Activated CD4-positive, alpha-beta T cell treated with anti-CD3 and anti-CD28 coated beads, Interleukin-2, amount 10 ng/mL, durations not matched to agents 7 days and 5 days (primary cell): ENCODE measurements at places on chromosomes 2 and 18.

GRCh38 chr18:7034924-7035323, 82.7 kb downstream of the LAMA1 start:
- no peaks in the 10 kb centered on the region for H3K36me3 ChIP-seq
- no peak for DNase-seq
- no peak overlapping the region for H3K4me3 ChIP-seq
- no peaks in the 10 kb centered on the region for H3K4me1 ChIP-seq
- H3K27me3 ChIP-seq, result no peaks in the 10 kb centered on the region
- no peak overlapping the region for H3K27ac ChIP-seq

- DNase-seq, result no peak
- peaks cover 16% of the 10 kb centered on the region for H3K4me1 ChIP-seq
- H3K4me3 ChIP-seq, result peak overlapping the region; percentile 79
- no peaks in the 10 kb centered on the region for H3K36me3 ChIP-seq
Observed at GRCh38 chr2:109613081-109613921, 465 bp downstream of the SEPTIN10 start.

DNA sequence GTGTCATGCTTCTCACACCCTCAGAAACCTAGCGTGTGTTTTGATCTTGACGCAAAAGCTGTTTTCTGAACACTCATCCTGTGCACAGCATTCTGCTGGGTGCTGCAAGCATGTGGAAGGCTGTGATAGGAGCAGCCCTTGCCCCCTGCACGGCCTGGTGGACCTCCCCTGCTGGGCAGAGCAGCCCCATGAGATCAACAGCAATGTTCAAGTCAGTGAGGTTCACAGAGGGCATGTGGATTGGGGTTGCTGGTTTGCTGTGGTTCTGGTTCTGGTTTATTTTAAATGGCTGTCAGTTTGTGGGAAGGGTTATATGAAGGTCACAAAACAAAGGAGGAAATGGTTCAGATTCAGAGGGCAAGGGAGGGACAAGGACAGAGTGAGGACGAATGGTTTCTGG, 71.3 kb downstream of the SOWAHC start:
- H3K27ac ChIP-seq, result no peak overlapping the region
- no peak overlapping the region for H3K4me3 ChIP-seq
- H3K36me3 ChIP-seq, result no peaks in the 10 kb centered on the region
- no peak for DNase-seq
- H3K27me3 ChIP-seq, result peaks cover 4% of the 10 kb centered on the region
- no peaks in the 10 kb centered on the region for H3K4me1 ChIP-seq

DNA sequence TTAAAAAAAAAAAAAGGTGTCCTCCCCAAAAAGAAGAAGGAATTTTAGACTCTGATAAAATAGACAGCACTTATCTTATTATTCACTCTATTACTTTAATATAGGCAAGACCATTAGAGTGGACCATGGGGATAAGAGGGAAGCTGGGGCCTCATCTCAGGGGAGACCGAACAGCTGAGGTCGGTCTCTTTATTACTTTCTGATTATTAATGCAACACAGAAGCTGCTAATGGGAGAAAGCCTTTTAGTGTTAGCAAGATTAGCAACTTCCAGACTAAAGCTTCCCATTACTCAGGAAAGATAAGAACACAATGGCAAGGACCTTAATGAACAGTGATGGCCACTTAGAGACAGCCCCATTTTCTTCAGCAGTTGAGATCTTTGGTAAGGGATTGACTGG, 135.5 kb downstream of the TMEFF2 start:
- H3K27ac ChIP-seq, result no peak overlapping the region
- peaks cover 8% of the 10 kb centered on the region for H3K27me3 ChIP-seq
- no peaks in the 10 kb centered on the region for H3K4me1 ChIP-seq
- H3K36me3 ChIP-seq, result no peaks in the 10 kb centered on the region

DNA sequence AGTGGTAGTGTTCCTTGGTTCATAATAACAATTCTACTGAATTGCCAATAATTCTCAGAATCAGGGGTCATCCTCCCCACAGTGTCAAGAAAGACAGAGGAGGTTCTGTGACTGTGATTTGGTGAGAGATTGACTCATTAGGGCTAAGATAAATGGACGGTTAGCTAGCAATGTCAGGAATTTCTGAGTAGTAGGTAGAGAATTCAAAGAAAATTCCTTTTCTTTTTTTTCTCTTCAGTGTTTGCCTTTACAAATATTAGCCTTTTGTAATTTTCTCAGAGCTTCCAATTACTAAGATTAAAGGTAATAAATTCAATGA, 16.8 kb upstream of the CRIM1 start:
- DNase-seq, result no peak
- H3K4me3 ChIP-seq, result no peak overlapping the region
- H3K4me1 ChIP-seq, result peaks cover 6% of the 10 kb centered on the region

- peaks cover 12% of the 10 kb centered on the region for H3K36me3 ChIP-seq
- no peak overlapping the region for H3K27ac ChIP-seq
- H3K4me3 ChIP-seq, result no peak overlapping the region
- no peak for DNase-seq
- no peaks in the 10 kb centered on the region for H3K27me3 ChIP-seq
Observed at GRCh38 chr2:171846894-171847293, 47.1 kb downstream of the SLC25A12 start.

- no peak overlapping the region for H3K4me3 ChIP-seq
- H3K4me1 ChIP-seq, result no peaks in the 10 kb centered on the region
- H3K36me3 ChIP-seq, result no peaks in the 10 kb centered on the region
- no peak for DNase-seq
Observed at GRCh38 chr2:45029215-45029614, 20.0 kb upstream of the SIX2 start.

- no peaks in the 10 kb centered on the region for H3K27me3 ChIP-seq
- DNase-seq, result no peak
- H3K36me3 ChIP-seq, result no peaks in the 10 kb centered on the region
- H3K27ac ChIP-seq, result no peak overlapping the region
- no peaks in the 10 kb centered on the region for H3K4me1 ChIP-seq
Observed at GRCh38 chr2:4976407-4976806, 715.8 kb upstream of the SOX11 start.

DNA sequence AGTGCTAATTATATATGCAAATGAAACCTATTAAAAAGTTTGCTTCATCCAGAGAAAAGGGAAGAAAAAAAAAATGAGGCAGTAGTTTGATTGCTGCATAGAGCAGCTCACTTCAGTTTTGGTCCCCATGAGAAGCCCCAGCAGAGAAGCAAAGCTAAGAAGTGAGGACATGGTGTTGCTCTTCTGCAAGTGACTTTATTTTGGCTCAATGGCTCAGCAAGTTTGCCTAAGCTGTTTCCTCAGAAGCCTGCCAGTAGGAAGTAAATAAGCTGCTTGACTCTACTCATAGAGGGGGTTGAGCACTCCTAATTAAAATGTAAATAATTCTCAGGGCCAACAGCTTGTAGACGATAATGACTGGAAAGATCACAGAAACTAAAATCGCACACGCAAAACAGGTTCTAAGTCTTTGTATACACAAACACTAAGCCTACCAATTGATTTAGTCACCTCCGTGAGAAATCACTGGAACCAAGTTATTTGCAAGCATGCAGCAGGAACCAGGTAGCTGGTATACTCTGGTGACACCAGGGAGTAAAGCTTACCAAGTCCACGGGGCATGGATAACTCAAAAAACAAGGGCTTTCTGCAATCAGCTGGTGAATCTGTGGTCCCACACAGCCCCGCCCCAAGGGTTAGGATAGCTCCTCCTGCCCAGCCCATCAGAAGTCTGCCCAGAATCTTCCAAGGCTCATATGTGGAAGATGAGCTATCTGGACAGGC, 39.7 kb upstream of the NABP1 start:
- peak overlapping the region; percentile 94 for H3K27ac ChIP-seq
- DNase-seq, result no peak
- peaks cover 62% of the 10 kb centered on the region for H3K4me1 ChIP-seq
- H3K27me3 ChIP-seq, result peaks cover 2% of the 10 kb centered on the region
- H3K4me3 ChIP-seq, result peak overlapping the region; percentile 46
